ENCODE measurements at places on chromosomes 4 and X.

DNA sequence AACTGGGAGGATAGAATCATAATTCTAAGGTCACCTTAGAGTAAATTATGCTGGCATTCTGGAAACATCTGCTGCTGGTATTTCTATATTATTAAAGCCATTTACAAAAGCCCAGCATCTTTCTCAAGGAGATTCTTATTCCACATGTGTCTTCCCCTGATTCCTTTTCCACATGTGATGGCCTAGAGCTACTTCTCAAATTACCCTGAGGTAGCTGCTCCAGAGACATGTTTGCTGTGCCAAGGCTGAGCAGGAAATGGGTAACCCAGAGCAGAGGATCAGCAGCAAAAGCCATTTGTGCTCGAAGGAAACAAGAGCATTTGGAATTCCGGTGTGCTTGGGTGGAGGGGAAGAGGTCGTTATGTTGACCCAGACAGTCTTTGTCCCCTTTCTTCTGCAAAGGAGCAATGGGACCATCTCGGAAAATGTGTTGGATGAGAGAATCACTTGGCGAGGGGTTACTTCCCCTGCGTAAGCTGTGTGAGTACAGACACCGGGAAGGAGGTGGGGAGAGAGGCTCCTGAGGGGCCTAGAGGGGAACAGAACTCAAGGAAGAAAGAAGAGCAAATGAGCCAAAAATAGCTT, 24.6 kb downstream of the TSC22D3 start:
- no peak for DNase-seq

- no peak for DNase-seq
Measured at GRCh38 chr4:24769571-24769970, 25.8 kb upstream of the SOD3 start.

DNA sequence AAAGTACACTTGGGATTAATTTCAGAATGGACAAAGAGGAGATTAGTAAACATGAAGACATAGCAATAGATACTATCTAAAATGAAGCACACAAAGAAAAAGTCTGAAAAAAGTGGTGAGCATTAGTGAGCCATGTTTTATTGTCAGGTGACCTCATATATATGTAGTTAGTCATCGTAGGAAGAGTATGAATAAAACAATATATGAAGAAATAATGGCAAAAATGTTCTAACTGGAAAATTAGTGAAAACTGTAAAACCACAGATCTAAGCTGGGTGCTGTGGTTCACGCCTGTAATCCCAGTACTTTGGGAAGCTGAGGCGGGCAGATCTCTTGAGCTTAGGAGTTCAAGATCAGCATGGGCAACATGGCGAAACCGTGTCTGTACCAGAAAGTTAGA, 67.9 kb downstream of the RBPJ start:
- DNase-seq: no peak

GRCh38 chr4:78056265-78057129, 626 bp upstream of the FRAS1 start:
- peak; percentile 87 for DNase-seq

DNA sequence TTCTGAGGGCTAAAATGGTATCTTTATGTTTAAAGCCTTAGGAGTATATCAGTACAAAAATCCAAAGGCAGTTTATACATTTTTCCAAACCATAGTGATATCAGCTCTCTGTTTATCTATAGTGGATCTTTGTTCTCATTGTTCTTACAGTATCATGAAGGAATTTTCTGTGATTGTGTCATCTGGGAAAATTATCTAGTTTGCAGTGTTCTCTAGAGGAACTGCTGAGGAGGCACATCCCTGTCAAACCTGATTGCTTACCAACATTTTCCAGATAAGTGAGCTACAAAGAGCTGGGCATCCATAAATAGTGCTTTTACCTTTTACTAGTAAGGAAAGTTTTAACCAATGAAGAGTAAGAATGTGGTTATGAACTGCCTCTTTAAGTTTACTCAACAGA, 44.9 kb upstream of the SLC25A31 start:
- DNase-seq: no peak

DNA sequence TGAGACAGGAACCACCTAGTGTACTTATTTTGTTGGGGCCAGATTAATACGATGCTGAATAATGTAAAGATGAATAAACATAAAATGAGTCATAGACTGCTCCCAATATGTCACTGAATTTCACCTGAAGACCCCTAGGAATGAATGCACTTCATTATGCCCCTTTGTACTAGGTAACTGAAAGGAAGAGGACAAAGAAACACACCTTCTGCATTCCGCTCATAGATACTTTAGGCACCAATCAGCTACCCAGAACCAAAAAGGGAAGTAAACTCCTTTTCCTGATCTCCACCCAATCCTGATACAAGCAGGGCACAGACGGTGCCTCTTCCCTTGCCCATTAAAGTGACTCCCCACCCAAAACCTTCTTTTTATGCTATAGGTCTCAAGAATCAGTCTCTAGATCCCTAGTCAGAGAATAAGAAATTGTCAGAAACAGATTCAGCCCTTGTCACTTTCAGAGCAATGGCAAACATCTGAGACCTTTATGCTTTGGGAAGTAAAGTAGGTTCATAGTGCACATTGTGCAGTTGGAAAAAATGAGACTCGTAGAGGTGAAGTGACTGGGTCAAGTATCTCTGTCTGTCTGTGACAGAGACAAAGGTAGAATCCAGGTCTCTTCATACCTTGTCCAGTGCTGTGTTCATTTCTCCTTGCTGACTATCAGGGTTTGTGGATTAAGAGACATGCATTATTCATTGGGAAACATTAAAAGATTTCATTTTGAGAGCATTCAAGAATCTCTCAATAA, 2.3 kb downstream of the GPR174 start:
- no peak for DNase-seq

DNA sequence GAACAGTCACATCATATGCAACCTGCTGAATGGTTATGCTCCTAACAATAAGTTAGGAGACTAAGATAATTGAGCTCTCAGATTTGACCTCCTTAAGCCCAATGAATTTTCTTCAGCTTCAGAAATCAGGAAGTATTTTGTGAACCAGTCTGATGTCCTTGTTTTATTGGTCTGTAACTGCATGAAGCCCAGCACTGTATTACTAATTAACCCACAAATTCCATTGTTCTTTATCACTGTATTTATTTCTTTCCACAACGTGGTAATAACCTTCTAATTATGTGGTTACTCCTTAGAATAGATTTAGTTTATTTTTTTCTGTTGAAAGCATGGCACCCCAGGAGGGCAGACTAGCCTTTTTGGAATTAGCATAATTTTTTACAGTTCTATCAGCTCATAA, 3.9 kb upstream of the MFAP3L start:
- DNase-seq: no peak

DNA sequence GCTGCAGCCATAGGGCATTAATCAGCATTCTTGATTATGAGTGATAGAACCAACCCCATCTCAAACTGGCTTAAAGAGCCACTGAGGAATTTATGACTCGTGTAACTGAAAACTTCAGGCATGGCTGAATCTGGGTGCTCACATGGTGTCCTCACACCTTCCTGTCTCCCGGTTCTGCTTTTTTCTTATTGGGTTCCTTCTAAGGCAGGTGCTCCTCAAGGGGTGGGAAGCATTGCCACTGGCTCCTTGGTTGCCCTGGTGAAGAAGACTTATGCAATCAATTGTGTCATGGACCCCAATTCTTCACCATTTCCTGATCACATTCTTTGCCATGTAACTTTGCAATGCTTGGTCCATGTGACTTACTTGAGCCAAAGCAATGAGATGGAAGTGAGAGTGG, 4.3 kb upstream of the ZCCHC4 start:
- DNase-seq: no peak

- no peak for DNase-seq
Measured at GRCh38 chr4:60737858-60738257, 462.3 kb upstream of the ADGRL3 start.

- no peak for DNase-seq
Measured at GRCh38 chr4:55172694-55173287, 47.4 kb upstream of the KDR start.

GRCh38 chrX:24169211-24169610, 19.7 kb downstream of the ZFX start:
- no peak for DNase-seq

GRCh38 chr4:177281351-177281909, 28.2 kb upstream of the NEIL3 start:
- no peak for DNase-seq

DNA sequence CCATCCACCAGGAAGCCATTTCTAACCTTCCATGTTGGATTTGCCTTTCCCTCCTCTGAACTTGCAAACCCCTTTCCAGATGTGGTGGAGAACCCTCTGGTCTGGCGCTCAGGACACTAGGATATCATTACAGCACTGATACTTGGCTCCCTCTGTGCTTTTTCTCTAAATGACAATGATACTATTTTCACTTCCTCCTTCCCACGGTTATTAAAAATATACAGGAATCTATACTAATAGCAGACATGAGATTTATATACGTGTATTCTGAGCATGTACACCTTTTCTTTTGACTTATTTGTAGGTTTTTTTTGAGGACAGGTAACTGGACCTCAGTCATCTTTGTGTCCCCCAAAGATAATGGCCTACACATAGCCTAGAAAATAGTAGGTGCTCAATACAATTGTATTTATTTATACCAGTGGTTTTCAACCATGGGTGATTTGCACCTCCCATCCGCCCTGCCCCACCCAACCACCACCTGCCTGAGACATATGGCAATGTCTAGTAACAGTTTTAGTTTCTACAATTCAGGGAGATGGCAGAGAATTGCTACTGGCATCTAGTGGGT, 60.4 kb upstream of the PLAC8 start:
- no peak for DNase-seq

GRCh38 chr4:76518241-76518640, 83.2 kb downstream of the SHROOM3 start:
- no peak for DNase-seq

DNA sequence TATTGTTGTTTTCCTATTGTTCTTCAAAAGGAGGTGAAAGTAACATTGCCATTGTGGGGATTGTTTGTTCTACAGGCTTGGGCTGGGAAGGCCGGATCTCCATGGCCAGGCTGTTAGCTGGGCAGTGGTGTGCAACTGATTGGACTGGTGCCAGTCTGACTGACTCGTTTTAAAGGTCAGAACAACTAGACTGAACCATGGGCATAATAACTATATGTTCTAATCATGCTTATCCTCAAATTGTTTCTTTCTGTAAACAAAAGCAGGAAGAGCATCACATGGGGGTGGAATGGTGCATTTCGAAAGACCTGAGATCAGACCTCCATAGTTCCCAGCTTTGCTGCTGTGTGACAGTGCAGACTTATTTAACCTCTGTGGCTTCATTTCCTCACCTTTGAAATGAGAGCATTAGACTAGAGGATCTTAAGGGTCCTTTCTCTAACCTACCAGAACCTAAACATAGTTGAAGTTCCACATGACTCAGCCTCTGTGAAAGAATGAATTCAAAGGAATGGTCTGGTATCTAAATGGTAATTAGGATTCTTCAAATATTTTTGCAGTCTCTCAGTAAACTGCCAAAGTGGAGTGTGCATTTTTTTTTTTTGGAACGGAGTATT, 66.7 kb upstream of the PGRMC2 start:
- no peak for DNase-seq

GRCh38 chr4:112266823-112267222, 18.9 kb downstream of the TIFA start:
- no peak for DNase-seq

DNA sequence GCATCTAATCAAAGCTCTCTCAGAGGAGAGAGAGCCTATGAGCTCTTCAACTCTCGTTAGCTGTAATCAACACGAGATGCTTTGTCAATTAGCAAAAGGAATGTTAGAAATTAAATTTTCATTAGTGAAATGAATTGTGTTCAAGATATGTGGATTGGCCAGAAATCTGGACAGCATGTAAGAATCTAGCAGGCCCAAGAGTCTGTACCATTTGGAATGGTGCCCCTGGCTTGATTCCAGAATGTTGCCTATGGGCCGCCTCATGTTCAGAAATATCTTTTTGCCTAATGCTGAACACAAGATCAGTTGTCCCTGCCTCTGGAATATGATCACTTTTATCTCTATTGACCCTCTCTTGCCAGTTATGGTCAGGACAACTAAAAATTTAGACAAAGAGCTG, 88.2 kb downstream of the RBM46 start:
- no peak for DNase-seq

- no peak for DNase-seq
Measured at GRCh38 chr4:163404580-163404979, 60.9 kb downstream of the NPY5R start.

DNA sequence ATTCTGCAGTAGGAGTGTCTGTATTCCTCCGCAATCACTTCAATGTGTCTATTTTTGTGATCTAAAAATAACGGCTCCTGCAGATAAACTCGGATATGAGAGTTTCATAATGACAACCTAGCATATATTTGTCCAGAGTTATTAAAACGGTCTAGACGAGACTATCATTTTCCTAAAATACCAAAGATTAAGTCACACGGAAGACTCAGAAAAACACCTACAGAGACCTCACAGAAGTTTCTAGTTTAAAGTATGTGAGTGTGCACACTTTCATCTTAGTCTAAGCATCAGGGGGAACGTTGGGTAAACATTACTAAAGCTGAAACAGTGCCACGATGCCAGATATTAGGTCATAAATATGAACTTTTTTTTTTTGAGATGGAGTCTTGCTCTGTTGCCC, 156.9 kb downstream of the AFAP1 start:
- DNase-seq: no peak

GRCh38 chrX:10395179-10395578, 225.2 kb downstream of the MID1 start:
- DNase-seq: no peak

- DNase-seq: no peak
Measured at GRCh38 chrX:39935411-39936064, 162.2 kb downstream of the BCOR start.

- DNase-seq: no peak
Measured at GRCh38 chrX:22690116-22690515, 309.6 kb upstream of the DDX53 start.

DNA sequence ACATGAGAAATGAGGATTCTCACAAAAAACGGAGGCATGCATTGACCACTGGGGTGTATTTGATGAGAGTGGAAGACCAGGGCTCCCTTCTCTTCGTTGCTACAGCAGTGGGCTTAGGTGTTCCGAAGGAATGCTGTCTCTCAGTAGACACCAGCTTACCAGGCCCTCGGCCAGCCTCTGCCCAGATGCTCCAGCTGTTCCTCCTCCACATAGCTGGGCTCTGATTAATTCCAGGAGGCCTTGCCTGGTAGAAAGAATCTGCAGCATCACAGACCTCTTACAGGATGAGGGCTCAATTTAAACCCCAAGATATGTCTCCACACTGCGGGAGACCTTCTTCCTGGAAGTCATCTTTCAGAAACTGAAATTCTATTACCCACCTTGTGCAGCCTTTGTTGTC, 346.6 kb upstream of the TENM3 start:
- DNase-seq: no peak

DNA sequence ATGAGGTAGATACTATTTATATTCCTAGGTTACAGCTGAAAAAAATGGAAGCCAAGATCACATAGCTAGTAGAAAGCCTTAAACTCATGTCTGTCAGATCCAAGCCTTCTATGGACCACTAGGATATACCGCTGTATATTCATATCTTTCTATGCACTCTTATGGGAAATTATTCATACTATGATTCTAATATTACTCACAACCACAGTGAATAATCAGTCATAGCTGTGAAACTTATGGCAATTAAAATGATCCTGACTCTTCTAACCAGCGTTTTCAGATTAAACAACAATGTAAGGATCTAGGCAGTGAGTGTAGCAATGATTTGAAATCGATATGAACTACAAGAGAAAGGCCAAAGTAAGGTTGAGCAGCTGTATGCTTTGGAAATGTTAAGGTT, 111.0 kb downstream of the RASGEF1B start:
- no peak for DNase-seq

Measured in NCI-H2081 (cell line).